A549 treated with AZD2906 at 1 μM for 4 hours (cell line): ENCODE measurements at places on chromosomes 5 and 9. TPM values are rescaled to one million over a fixed set of nuclear protein-coding genes. Genes with fewer than 3 reads are reported as not detected.

The DBN1 gene
- total RNA-seq, result 54.9 to 72.4 TPM (median 65.5 TPM) in 5 replicates

The SLC46A2 gene
- 0.02 TPM in 1 of 5 replicates, not detected in the others for total RNA-seq

The INIP gene
- 14.5 to 27.9 TPM (median 15.4 TPM) in 5 replicates for total RNA-seq

The ADCY2 gene
- not detected in 5 replicates for total RNA-seq

The ENTPD2 gene
- total RNA-seq, result 2.9 to 6.2 TPM (median 5.7 TPM) in 5 replicates

The SPINK6 gene
- total RNA-seq, result 0.28 to 0.75 TPM (median 0.36 TPM) in 5 replicates

The CARD19 gene
- 46.4 to 67.2 TPM (median 64.5 TPM) in 5 replicates for total RNA-seq

The TMEM203 gene
- total RNA-seq, result 35.4 to 47.2 TPM (median 45.3 TPM) in 5 replicates

The RASGEF1C gene
- total RNA-seq, result 0.08 to 0.11 TPM (median 0.10 TPM) in 4 of 5 replicates, not detected in the other

The SPATA31D4 gene
- not detected in 5 replicates for total RNA-seq

The GOLPH3 gene
- 66.5 to 89.4 TPM (median 80.6 TPM) in 5 replicates for total RNA-seq

The MRPS2 gene
- 106 to 137 TPM (median 131 TPM) in 5 replicates for total RNA-seq

The PCDHB5 gene
- total RNA-seq, result 1.3 to 1.7 TPM (median 1.4 TPM) in 5 replicates

The ERAP2 gene
- 0.98 to 2.0 TPM (median 1.2 TPM) in 5 replicates for total RNA-seq

The ZNF622 gene
- 65.1 to 79.2 TPM (median 74.9 TPM) in 5 replicates for total RNA-seq

The PHF19 gene
- 89.0 to 135 TPM (median 124 TPM) in 5 replicates for total RNA-seq

The C9orf50 gene
- total RNA-seq, result 0.08 to 0.16 TPM in 2 of 5 replicates, not detected in the others
